Stimulated activated CD8-positive, alpha-beta memory T cell treated with anti-CD3 and anti-CD28 coated beads, Interleukin-7, amount 100 ng/mL, for 1 hour (primary cell): ENCODE measurements at places on chromosomes 12 and 14.

- DNase-seq, result no peak
Measured at GRCh38 chr12:65302891-65303290, 24.4 kb downstream of the MSRB3 start.

DNA sequence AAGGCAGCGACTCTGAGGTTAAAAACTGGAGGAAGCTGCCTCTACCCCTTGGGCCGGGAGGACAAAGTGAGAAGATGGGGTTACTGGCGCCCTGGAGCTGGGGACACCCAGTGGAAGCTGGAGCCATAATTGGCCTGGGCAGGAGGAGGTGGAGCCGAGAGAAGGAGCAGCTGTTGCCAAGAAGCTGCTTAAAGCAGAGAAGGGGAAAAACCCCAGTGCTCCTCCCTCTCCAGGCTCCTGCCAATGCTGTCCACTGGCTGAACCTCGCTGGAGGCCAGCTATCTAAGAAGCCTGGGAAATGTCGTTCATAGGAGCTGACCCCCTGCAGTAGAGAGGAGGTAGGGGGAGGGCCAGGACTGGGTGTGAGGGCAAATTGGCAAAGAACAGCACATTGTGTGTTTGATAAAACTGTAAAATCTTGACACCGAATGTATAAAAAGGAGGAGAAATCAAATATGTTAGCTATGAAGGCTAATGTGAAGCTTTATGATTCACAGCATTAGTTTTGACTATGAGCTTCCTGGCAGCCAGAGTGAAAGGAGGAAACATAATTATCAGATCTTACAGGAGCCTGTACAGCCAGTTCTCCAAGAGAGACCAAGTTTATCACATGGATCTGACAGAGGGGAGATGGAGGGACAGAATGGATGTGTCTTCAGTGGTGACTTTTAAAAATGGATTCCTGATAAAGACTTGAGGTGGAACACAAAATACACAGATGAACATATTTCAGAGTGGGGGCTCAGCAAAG, 9.5 kb downstream of the HHIPL1 start:
- no peak for DNase-seq

GRCh38 chr14:90201344-90201743, 55.0 kb upstream of the PSMC1 start:
- no peak for DNase-seq

GRCh38 chr12:4421590-4422031, 24.0 kb downstream of the FGF6 start:
- no peak for DNase-seq

GRCh38 chr14:76940021-76940760, 88.3 kb downstream of the IRF2BPL start:
- DNase-seq, result no peak

GRCh38 chr14:49512571-49512970, 73.6 kb downstream of the RPS29 start:
- no peak for DNase-seq

GRCh38 chr12:54145844-54146243, 42.9 kb downstream of the SMUG1 start:
- no peak for DNase-seq

DNA sequence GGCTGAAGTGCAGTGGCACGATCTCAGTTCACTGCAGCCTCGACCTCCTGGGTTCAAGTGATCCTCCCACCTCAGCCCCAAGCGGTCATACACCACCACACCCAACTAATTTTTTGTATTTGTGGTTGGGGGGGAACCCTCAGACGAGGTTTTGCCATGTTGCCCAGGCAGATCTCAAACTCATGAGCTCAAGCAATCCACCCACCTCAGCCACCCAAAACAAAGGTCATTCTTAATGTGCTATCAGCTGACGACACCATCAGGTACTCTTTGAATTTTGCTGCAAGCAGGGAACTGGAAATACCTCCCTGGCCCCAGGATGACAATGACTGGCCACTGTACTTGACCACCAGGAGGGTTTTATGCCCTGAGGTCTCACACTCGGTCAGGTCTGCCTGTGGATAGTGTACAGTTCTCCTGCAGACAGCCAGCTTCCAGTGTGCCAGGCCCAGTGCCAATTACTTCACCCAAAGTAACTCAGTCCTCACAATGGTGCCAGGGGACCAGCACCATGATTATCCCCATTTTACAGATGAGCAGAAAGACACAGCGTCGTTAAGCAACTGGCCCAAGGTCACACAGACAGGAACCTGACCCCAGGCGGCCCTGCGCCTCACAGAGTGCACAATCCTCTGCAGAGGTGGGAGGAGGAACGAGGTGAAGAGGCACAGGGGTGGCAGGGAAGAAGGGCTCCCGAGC, 42.9 kb downstream of the ITPK1 start:
- no peak for DNase-seq

GRCh38 chr12:51889216-51890132, 1.6 kb downstream of the ANKRD33 start:
- DNase-seq, result no peak

GRCh38 chr12:51932218-51933076, 19.1 kb upstream of the ACVR1B start:
- no peak for DNase-seq

GRCh38 chr12:44078273-44078672, 242.4 kb downstream of the TMEM117 start:
- no peak for DNase-seq

GRCh38 chr12:3958534-3958933, 85.3 kb upstream of the PARP11 start:
- no peak for DNase-seq

DNA sequence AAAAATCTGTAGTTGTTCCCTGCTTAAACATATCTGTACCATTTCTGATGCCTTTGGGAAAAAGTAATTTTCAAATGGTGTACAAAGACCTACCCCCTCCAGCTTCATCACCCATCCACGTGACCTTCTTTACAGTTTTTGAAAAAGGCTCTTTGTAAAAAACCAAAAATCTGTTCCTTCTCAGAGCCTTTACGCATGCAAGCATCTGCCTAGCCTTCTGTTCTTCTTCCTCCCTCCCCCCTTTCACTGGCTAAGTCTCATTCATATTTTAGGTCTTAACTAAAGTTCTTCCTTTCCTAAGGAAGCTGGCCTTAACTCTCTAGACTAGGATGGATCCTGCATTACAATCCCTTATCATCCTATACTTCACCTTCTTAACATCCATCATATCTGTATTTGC, 10.4 kb downstream of the CAPRIN2 start:
- no peak for DNase-seq
